ENCODE measurements at places on chromosomes 1 and 21.

- peak; percentile 34 for DNase-seq
Measured at GRCh38 chr1:100354971-100355394, 2.7 kb downstream of the CDC14A start.

DNA sequence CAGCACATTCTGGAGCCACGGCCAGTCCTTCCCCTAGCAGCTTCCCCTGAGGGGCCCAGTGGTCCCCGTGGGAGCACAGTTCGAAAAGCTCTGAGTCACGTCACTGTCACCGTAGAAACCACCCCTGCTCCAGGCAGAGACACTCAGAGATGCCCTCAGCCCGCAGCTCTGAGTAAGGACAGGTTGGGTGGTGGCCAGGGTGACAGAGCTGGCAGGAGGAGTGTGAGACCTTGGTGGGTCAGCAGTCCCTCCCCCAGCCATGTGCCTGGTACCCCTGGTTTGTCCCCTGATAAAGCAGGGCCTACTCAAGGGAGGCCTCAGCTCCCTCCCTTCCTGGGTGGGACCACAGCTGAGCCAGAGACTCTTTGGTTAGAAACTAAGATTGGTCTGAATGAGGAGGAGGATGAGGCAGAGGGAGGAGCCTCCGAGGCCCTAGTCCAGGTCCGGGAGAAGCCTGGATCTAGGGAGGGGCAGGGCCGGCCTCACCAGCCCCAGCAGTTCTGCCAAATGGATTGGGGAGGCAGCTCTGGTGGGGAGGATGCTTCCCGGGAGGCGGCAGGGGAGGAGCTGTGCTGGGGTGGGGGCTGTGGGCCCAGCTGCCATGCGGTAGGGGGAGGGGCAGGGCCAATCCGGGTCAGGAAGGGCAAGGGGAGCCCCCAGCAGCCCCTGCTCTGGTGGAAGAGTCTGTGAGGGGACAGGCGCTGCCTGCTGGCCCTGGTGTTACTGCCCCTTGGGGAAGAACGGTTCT lies 55.2 kb downstream of the SLC9A1 start:
- DNase-seq, result peak; percentile 46

DNA sequence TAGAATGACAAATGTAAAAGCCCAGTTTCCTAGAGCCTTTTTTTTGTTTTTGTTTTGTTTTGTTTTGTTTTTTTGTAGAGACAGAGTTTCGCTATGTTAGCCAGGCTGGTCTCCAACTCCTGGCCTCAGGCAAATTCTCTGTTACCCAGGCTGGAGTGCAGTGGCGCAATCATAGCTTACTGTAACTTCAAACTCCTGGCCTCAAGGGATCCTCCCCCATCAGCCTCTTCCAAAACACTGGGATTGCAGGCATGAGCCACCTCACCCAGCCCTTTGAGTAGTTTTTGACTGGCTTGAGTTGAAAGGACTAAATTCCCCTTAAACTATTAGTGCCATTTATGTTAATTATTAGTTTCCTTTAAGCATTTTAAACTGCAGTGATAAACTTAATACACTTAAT lies 28.8 kb upstream of the ZBTB18 start:
- no peak for DNase-seq

DNA sequence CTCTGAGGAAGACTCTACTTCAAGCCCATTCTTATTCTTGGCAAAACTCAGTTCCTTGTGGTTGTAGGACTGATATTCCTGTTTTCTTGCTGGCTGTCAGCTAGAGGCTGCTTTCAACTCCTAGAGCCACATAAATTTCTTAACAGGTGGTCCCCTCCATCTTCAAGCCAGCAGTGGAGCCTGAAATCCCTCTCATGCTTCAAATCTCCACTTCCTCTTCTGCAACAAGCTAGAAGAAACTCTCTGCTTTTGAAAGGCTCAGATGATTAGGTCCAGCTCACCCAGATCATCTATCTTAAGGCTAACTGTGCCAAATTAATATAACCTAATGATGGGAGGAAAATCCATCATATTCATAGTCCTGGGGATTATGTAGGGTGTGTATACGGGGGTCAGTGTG lies 43.2 kb upstream of the CD34 start:
- DNase-seq, result no peak

DNA sequence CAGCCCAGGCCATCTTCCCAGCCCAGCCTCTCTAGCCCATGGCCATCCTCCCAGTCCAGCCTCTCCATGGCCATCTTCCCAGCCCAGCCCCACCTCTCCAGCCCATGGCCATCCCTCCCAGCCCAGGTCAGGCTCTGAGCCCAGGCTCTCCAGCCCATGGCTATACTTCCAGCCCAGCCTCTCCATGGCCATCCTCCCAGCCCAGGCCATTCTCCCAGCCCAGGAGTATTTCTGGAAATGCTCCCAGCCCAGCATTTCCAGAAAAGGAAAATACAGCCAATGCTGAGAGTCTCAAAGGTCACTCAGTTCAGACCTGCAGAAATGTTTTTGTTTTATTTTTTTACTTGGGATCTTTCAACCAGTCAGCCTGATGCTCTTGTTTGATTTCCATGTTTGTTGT lies 70.0 kb upstream of the ZNF281 start:
- DNase-seq, result no peak

GRCh38 chr1:44648529-44649250 lies 25.6 kb downstream of the TMEM53 start:
- DNase-seq, result no peak

GRCh38 chr1:220007438-220007837 lies 38.9 kb downstream of the EPRS1 start:
- no peak for DNase-seq

DNA sequence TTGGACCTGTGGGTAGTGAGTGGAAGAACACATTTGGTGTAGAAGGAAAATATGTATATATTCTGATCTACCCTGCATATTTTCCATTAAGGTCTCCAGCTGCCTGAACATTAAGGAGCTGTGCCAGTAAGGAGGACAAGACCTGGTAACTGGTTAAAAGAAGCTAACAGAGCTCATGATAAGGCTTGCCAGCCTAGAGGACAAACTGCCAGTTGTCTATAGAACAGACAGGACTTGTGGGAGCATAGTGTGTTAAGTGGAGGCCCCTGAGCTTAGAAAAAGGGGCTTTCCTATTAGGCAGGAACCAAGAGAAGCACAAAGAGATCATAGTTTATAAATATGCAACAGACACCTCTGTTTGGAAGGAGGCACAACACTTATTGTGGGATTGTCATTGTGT lies 23.0 kb downstream of the DNM3 start:
- DNase-seq, result no peak

DNA sequence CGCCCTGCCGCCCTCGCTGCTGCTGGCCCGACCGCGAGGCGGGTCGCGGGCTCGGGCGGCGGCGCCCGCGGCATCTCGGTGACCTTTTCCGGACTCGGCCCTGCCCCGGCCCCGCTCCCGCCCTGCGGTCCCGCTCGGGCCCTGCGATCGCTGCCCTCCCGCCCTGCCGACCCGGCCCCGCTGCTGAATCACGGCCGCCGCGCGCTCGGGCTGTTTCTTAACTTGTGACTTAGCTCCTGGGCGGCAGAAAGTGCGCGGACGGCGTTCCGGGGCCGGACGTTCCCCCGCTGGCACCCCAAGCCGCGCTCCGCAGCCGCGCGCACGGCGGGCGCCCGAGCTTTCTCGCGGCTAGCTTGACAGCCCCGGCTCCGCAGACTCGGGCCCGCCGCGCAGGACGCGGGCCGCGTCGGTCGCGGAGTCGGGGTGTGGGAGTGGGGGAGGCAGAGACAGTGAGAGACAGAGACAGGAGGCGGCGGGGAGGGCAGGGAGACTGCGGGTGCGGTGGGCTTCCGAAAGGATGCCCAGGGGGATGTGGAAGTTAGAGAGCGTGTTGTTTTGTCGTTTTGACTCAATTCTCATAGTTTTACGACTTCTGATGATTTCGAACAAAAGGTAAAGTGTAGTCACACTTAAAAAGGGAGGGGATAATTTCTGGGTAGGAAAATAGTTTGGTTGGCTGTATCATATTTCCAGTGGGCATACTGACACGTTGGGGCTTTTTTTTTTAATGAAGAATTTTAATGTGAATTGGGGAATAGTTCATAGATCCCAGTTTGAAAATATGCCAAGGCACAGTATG lies 49.8 kb downstream of the PRDM2 start:
- peak; percentile 57 for DNase-seq

DNA sequence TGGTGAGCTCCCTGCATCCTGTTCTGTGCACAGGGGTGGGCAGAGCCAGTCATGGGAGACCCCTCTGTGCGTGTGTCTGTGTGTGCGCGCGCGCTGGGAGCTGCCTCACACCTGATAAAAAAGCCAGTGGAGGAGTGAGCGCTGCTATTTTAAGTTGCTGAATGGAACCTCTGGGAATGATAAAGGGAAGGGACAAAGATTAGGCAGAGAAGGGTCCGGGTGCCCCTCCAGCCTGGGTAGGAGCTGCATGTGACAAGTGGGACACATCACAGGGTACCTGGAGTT lies 847 bp downstream of the ADORA1 start:
- DNase-seq, result no peak

GRCh38 chr1:202858331-202858730 lies 30.6 kb downstream of the RABIF start:
- DNase-seq, result no peak
